Activated naive CD8-positive, alpha-beta T cell treated with anti-CD3 and anti-CD28 coated beads, Interleukin-2, amount 10 ng/mL, durations not matched to agents 7 days and 5 days (primary cell): ENCODE measurements at places on chromosomes 12 and 14. TPM values are rescaled to one million over a fixed set of nuclear protein-coding genes. Genes with fewer than 3 reads are reported as not detected.
A peak's percentile ranks its signal among the peaks of the same experiment; 100 is the strongest.

The OTX2 gene
- total RNA-seq, result not detected

The COX8C gene
- not detected for total RNA-seq

DNA sequence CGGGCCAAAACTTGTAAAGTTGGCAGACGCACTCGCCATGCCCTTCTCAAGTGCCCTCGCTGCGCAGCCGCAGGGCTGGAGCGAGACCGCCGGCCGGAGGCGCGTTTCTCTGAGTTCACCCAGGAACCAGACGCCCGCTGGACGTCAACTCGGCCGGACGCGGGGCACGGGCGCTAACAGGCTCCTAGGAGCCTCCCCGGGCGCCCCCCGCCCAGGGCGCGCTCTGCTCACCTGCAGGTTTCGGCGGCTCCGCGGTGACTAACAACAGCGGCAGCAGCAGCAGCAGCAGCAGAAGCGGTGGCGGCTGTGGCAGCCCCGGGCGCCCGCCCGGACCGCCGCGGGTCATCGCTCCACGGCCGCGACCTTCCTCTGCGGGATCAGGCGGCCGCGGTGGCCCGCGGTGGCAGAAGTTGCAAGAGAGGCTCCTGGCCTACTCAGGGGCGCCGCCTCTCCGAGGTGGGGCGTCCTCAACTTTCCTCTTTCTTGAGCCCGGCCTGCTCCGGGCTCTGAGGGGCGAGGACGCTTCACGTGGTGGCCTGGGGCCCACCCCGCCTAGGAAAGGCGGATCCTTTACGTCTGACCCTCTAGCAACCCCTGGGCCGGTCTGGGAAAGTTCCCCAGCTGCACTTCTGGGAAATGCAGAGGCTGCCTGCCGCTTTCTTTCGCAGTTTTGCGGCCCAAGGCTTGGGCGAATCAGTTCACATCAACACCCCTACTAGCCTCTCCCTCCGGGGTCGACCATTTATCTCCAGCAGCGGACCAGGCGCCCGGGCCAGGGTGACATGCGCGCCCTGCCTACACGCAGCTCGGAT is at the start of gene PLBD1:
PLBD1 (minus strand) TSS at position 533 of the 812 bp plus-strand sequence; CDS start at position 346, 187 bp downstream.
- peaks cover 32% of the 10 kb centered on the region for H3K27me3 ChIP-seq
- H3K27ac ChIP-seq, result no peak within 1 kb of the TSS
- H3K4me3 ChIP-seq, result peak within 1 kb of the TSS; percentile 47
- no peaks in the 10 kb centered on the region for H3K36me3 ChIP-seq
- H3K4me1 ChIP-seq, result peaks cover 2% of the 10 kb centered on the region
- peak; percentile 44 for DNase-seq

GRCh38 chr12:72207079-72207478 is 65.1 kb upstream of the TRHDE start:
- no peak for DNase-seq
- no peaks in the 10 kb centered on the region for H3K36me3 ChIP-seq
- H3K27me3 ChIP-seq, result no peaks in the 10 kb centered on the region
- no peaks in the 10 kb centered on the region for H3K4me1 ChIP-seq
- H3K27ac ChIP-seq, result no peak overlapping the region

- H3K4me3 ChIP-seq, result no peak overlapping the region
- H3K4me1 ChIP-seq, result no peaks in the 10 kb centered on the region
- H3K27me3 ChIP-seq, result no peaks in the 10 kb centered on the region
- no peak overlapping the region for H3K27ac ChIP-seq
- no peak for DNase-seq
These were observed 262.8 kb downstream of the SLC16A7 start for GRCh38 chr12:59858508-59859170.

DNA sequence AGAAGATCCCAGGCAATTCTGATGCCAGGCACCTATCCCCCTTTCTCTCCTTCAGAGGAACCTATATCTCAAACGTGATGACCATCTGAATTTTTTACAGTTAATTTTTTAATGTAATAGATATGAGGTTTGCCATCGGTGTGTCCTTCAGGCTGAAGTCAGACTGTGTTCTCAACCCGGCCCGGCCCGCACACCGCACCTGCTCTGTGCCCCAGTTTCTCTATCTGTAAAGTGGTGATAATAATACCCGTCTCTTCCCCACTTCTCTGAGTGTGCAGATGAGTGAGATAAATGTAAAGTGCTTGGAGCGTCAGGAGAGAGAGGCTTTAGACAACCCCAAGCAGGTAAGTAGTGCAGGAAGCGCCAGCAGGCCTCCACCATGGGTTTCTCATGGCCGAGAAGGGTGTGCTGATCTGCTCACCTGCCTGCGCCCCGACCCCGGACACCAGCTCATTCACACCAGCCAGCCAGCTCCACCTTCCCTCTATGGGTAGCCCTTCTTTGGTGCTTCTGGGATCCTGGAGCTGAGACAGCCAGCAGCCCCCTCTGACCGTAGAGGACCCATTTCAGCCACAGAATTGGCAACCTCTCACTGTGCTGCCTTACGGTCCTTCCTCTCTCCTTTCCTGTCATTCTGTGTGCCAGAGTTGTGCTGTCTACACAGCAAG is 80.0 kb downstream of the ZFP36L1 start:
- H3K27ac ChIP-seq, result no peak overlapping the region
- no peak overlapping the region for H3K4me3 ChIP-seq
- H3K27me3 ChIP-seq, result peaks cover 4% of the 10 kb centered on the region
- no peak for DNase-seq

DNA sequence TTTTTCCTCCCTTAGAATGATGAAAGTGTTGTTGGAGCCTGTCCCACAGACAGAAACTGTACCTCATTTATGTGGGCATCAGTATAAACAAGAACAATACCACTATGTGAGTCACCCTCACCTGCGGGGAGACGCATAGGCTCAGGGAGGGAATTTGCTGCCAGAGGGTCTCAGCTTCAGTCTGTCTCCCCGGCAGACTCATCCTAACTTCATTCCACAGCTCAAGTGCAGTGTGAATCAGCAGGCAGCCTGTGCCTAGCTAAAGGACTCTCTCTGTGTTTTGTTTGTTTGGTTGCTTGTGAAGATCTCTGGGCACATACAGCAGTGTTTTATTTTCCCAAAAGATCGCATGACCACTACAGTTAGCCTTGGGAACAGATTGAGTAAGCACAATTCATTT is 98.9 kb downstream of the PRKCH start:
- H3K36me3 ChIP-seq, result peaks cover 61% of the 10 kb centered on the region
- H3K4me3 ChIP-seq, result peak overlapping the region; percentile 61
- H3K27ac ChIP-seq, result peak overlapping the region; percentile 80

DNA sequence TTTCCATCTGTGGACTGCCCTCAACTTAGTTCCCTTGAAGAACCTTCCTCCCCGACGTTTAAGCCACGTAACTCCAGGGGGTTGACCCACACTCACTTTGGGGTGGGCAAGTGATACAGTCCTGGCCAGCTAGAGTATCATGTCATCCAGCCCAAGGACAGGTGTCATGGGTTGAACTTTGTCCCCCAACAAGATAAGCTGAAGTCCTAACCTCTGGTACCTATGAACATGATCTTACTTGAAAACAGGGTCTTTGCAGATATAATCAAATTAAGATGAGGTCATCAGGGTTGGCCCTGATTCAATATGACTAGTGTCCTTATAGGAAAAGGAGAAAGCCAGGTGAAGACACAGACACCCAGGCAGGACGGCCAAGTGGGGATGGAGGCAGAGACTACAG is 68.6 kb downstream of the ITPK1 start:
- H3K4me3 ChIP-seq, result no peak overlapping the region
- DNase-seq, result no peak
- H3K27me3 ChIP-seq, result no peaks in the 10 kb centered on the region
- H3K4me1 ChIP-seq, result peaks cover 33% of the 10 kb centered on the region

- peak overlapping the region; percentile 12 for H3K4me3 ChIP-seq
- peak overlapping the region; percentile 81 for H3K27ac ChIP-seq
- H3K27me3 ChIP-seq, result peaks cover 5% of the 10 kb centered on the region
- peaks cover 2% of the 10 kb centered on the region for H3K36me3 ChIP-seq
- H3K4me1 ChIP-seq, result peaks cover 24% of the 10 kb centered on the region
- DNase-seq, result no peak
These were observed 45.0 kb upstream of the P2RX7 start for GRCh38 chr12:121087467-121088194.

DNA sequence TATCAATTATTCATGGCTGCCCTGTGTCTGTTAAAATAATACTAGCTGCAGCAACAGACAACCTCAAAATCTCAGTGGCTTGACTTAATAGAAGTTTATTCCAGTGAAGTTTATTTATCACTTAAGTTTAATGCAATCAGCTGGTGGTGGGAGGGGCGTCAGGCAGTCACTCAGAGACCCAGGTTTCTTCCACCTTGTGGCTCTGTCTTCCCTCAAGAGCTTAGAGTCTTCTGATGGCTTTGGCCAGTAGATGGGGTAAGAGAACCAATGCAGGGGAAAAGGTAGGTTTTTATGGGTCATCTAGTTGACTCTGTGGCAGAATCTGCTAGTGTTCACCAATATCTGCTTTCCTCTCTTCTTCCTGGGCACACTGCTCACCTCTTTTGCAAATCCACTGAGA is 668.9 kb downstream of the AACS start:
- no peaks in the 10 kb centered on the region for H3K27me3 ChIP-seq
- H3K4me1 ChIP-seq, result no peaks in the 10 kb centered on the region
- no peak overlapping the region for H3K27ac ChIP-seq
- DNase-seq, result no peak
- H3K4me3 ChIP-seq, result no peak overlapping the region

The TTC6 gene
- not detected for total RNA-seq

The LRTM2 gene
- not detected for total RNA-seq

The CEBPE gene
- total RNA-seq, result 2.1 TPM

GRCh38 chr14:26993556-26993955 is 395.7 kb upstream of the NOVA1 start:
- H3K4me3 ChIP-seq, result no peak overlapping the region
- no peaks in the 10 kb centered on the region for H3K27me3 ChIP-seq
- DNase-seq, result no peak
- H3K27ac ChIP-seq, result no peak overlapping the region
- no peaks in the 10 kb centered on the region for H3K4me1 ChIP-seq

GRCh38 chr12:43428088-43428600 is 123.9 kb downstream of the ADAMTS20 start:
- no peaks in the 10 kb centered on the region for H3K27me3 ChIP-seq
- H3K4me1 ChIP-seq, result no peaks in the 10 kb centered on the region
- no peak overlapping the region for H3K4me3 ChIP-seq

- peaks cover 4% of the 10 kb centered on the region for H3K4me1 ChIP-seq
- no peaks in the 10 kb centered on the region for H3K27me3 ChIP-seq
- H3K4me3 ChIP-seq, result no peak overlapping the region
- no peak for DNase-seq
- H3K27ac ChIP-seq, result no peak overlapping the region
These were observed 159.5 kb downstream of the BRMS1L start for GRCh38 chr14:35985474-35986218.

The IL31 gene
- total RNA-seq, result not detected

The GPN3 gene
- total RNA-seq, result 23.4 TPM

DNA sequence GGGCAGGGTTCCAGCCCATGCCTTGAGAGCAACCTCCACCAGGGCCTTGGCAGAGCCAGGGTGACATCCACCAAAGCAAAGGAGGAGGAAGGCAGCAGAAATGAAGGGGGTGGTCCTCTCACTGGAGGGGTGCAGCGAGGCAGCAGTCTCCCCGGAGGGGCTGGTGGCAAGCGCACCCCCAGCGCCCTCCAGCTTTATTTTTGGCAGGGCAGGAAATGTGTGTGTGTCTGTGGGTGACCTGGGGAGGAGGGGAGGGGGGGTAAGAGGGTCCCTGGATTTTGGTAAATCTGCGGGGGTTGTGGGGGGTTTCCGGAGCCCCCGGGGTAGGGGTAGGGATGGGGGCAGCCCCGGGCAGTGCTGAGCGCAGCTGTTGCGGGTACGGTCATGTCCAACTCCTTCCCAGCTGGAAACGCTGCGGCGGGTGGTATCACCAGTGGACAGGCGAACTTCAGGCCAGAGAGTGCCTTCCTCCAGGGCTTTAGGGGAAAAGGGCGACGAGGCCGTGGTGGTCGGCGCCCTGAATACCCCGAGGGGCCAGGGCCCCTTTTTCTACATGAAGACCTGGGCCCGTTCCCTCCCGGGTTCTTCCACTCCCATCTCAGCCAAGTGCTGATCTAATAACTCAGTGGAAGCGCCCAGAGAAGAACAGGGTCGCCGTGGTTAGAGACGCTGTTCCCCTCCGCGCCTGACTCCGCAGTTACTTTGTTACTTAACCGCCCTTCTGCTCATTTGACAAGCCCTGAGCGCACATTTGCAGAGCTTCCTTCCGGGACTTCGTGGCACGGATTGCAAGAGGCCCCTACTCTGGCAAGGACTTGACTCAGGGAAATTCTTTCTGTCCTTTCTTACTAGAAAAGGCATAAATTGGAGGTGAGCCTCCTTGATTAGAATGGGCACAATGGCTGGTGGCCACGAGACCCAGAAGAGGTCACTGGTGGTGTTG is 55.2 kb downstream of the FOS start:
- H3K4me3 ChIP-seq, result peak overlapping the region; percentile 79
- peak; percentile 65 for DNase-seq
- peak overlapping the region; percentile 91 for H3K27ac ChIP-seq
- peaks cover 7% of the 10 kb centered on the region for H3K27me3 ChIP-seq
- peaks cover 26% of the 10 kb centered on the region for H3K4me1 ChIP-seq

- no peak for DNase-seq
- H3K4me1 ChIP-seq, result no peaks in the 10 kb centered on the region
- no peak overlapping the region for H3K27ac ChIP-seq
These were observed 29.2 kb downstream of the TMEM120B start for GRCh38 chr12:121741743-121742142.

The GPRC5D gene
- not detected for total RNA-seq

DNA sequence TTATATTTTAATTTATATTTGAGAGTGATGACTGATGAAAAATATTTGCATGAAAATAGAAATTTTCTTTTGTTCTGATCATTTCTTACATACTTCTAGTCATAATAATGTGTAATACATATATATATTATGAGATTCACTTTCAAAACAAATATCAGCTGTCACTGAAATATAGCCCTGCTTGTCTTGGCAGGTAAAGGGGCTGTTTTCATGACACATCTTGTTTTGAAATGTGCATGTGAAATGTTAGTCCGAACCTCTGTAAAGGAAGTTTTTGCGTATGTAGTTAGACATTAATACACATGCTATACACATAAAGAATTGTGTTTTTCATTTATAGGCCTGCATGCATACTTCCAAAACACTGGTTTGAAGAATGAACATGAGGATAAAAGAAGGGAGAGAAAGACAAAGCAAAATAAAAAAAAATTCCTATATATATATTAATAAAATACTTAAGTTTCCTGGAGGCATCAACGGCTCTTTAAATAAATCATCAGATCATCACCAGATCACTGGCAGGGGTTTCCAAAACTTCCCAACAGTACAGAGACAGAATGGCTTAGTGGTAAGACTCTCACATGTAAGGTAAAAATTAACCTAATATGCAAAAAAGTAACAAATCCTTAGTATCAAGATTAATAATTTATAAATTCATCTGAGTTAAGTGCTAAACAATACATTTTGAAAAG is 60.1 kb downstream of the SEL1L start:
- peaks cover 33% of the 10 kb centered on the region for H3K36me3 ChIP-seq
- peak overlapping the region; percentile 95 for H3K27ac ChIP-seq
- no peaks in the 10 kb centered on the region for H3K27me3 ChIP-seq
- peaks cover 55% of the 10 kb centered on the region for H3K4me1 ChIP-seq
- no peak for DNase-seq
- H3K4me3 ChIP-seq, result peak overlapping the region; percentile 79
